ENCODE measurements at places on chromosomes 7 and 10.
A peak's percentile ranks its signal among the peaks of the same experiment; 100 is the strongest.

DNA sequence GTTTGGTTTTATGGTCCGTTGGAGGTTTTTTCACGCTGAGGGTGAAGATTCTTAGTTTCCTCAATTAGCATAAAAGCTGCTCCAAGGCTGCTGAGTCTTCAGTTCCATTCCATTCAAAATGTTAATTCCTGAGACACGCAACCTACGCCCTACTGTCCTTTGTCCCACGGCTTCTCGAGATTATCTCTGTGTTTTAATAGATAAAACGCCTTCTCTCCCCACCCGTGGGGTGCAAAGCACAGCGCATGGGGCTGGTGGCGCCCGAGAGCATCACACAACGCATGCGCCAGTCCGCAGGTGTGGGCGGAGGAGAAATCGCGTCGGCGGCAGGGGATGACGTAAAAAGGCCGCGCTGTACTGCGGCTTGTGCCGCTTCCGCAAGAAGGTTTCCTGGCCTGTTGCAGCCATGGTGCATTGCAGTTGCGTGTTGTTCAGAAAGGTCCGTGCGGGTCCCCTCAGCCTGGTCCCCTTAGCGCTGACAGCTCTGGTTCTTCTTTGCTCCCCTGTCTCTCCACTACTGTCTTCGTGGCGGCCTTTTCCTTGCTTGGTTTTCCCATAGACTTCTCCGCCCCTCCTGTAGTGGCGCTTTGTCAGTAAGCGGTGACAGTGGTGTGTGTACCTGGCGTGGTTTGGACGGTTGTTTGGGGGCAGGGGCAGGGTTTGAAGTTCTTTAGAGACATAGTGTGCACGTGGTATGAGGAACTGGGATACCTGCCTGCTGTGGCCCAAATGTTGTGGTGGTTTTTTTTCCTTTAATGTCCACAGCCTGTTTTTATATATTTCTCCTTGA lies at the start of gene GTPBP10:
GTPBP10 (plus strand) TSS at position 381 of the 790 bp plus-strand sequence; CDS start at position 407, 26 bp downstream.
- peak; percentile 88 for DNase-seq

GRCh38 chr10:62390497-62391176 lies 16.5 kb downstream of the ZNF365 start:
- DNase-seq, result no peak

DNA sequence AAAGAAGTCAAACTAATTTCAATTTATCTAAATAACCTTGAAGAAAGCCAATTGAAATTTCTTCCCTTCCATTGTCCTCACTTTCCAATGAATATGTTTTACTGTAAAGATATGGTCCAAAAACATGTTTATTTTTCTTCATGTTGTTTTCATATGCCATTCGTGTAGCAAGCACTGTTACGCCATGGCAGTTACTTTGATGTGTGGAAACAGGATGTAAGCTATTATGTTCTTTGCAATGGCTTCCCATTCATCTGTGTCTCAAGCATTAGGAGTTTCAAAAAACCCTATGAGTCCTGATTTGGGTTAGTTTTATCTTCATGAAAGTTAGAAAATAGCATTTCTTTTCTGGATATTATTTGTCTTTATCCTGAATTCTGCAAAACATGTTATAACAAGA lies 31.0 kb downstream of the GPR141 start:
- no peak for DNase-seq

DNA sequence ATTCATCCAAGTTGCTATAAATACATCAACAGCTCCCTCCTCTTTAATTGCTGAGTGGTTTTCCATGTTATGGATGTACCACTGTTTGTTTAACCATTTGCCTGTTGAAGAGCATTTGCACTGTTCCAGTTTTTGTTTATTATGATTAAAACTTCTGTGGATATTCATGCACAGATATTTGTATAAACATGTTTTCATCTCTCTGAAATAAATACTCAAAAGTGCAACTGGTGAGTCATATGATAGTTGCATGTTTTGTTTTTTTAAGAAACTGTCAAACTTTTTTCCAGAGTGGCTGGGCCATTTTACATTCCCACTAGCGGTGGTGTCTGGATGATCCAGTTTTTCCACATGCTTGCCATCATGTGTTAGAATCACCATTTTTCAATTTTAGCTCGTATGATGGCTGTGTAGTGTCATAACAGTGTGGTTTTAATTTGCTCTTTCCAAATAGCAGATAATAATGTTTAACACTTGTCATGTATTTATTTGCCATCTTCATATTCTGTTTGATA lies 33.6 kb downstream of the MEOX2 start:
- no peak for DNase-seq

DNA sequence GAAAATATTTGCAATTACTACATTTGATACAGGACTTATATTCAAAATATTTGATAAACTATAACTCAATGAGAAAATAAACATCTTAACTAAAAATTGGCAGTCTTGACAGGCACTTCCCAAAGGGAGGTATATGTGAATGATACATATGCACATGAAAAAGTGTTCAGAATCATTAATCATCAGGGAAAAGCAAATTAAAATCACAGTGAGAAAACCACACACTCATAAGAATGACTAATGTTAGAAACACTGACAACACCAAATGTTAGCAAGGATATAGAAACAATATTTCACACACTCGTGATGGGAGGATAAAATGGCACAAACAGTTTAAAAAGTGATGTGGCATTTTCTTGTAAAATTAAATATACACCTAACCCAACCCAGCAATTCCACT lies 4.1 kb upstream of the VPS26A start:
- no peak for DNase-seq

All from effector memory CD4-positive, alpha-beta T cell (primary cell).